Calu3 (cell line): ENCODE measurements at places on chromosomes 3 and 15. TPM values are rescaled to one million over a fixed set of nuclear protein-coding genes. Genes with fewer than 3 reads are reported as not detected.

DNA sequence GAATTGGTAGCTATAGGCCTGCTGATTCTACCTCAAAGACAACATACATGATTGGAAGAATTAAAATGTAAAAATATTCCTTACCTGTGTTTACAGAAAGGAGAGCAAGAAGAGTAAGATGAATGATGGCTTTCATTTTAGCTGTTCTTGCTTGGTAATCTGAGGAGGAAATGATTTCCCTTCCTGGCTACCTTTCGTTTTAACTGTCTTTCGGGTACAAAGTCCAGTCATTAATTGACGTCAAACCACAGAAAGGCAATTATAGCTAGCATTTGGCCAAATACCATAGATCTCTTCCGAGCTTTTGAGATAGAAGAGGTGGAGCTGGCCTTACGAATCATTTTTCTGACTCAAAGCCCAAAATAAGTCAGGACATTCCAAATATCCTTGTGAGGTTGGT lies at the start of gene MUC13:
Gene MUC13, minus strand, starts transcription at position 175 of the 400 bp plus-strand sequence. Its CDS starts 39 bp downstream, at position 136.
- peak within 1 kb of the TSS; percentile 28 for H3K27ac ChIP-seq
- peaks cover 40% of the 10 kb centered on the region for H3K4me1 ChIP-seq
- H3K4me3 ChIP-seq, result peak within 1 kb of the TSS; percentile 15
- no peaks in the 10 kb centered on the region for H3K27me3 ChIP-seq

- no peak overlapping the region for H3K27ac ChIP-seq
- no peaks in the 10 kb centered on the region for H3K4me1 ChIP-seq
- no peak for DNase-seq
- H3K4me3 ChIP-seq, result no peak overlapping the region
Measured at GRCh38 chr3:47743855-47744254, 37.8 kb downstream of the SMARCC1 start.

- H3K4me1 ChIP-seq, result no peaks in the 10 kb centered on the region
- no peak overlapping the region for H3K4me3 ChIP-seq
- no peak for DNase-seq
- no peaks in the 10 kb centered on the region for H3K27me3 ChIP-seq
- no peak overlapping the region for H3K27ac ChIP-seq
Measured at GRCh38 chr15:44780608-44781007, 44.3 kb downstream of the TRIM69 start.

- H3K36me3 ChIP-seq, result peaks cover 40% of the 10 kb centered on the region
- peak overlapping the region; percentile 93 for H3K27ac ChIP-seq
- peak overlapping the region; percentile 82 for H3K4me3 ChIP-seq
- H3K4me1 ChIP-seq, result peaks cover 46% of the 10 kb centered on the region
- DNase-seq, result peak; percentile 11
Measured at GRCh38 chr3:69085168-69085832, 563 bp downstream of the ARL6IP5 start.

GRCh38 chr3:43727930-43728329 lies 37.2 kb downstream of the ABHD5 start:
- H3K27me3 ChIP-seq, result no peaks in the 10 kb centered on the region
- peaks cover 3% of the 10 kb centered on the region for H3K4me1 ChIP-seq
- no peak overlapping the region for H3K27ac ChIP-seq
- H3K36me3 ChIP-seq, result no peaks in the 10 kb centered on the region
- DNase-seq, result no peak

GRCh38 chr15:90711842-90712241 lies 5.3 kb upstream of the BLM start:
- H3K4me3 ChIP-seq, result no peak overlapping the region
- H3K4me1 ChIP-seq, result peaks cover 6% of the 10 kb centered on the region
- DNase-seq, result no peak
- no peaks in the 10 kb centered on the region for H3K27me3 ChIP-seq
- no peak overlapping the region for H3K27ac ChIP-seq
- peaks cover 11% of the 10 kb centered on the region for H3K36me3 ChIP-seq

GRCh38 chr15:74368121-74368520 lies 675 bp upstream of the CYP11A1 start:
- no peak overlapping the region for H3K4me3 ChIP-seq
- H3K4me1 ChIP-seq, result peaks cover 10% of the 10 kb centered on the region
- H3K36me3 ChIP-seq, result no peaks in the 10 kb centered on the region
- DNase-seq, result no peak
- no peak overlapping the region for H3K27ac ChIP-seq

GRCh38 chr3:139523718-139524117 lies 15.8 kb downstream of the RBP1 start:
- no peaks in the 10 kb centered on the region for H3K27me3 ChIP-seq
- DNase-seq, result no peak
- H3K4me3 ChIP-seq, result no peak overlapping the region
- H3K27ac ChIP-seq, result no peak overlapping the region
- peaks cover 7% of the 10 kb centered on the region for H3K4me1 ChIP-seq
- no peaks in the 10 kb centered on the region for H3K36me3 ChIP-seq

- peaks cover 58% of the 10 kb centered on the region for H3K27me3 ChIP-seq
- no peak overlapping the region for H3K27ac ChIP-seq
- no peak for DNase-seq
- H3K4me3 ChIP-seq, result no peak overlapping the region
- no peaks in the 10 kb centered on the region for H3K4me1 ChIP-seq
Measured at GRCh38 chr3:127073941-127074820, 91.3 kb downstream of the PLXNA1 start.

GRCh38 chr3:73653877-73654276 lies 29.1 kb upstream of the PDZRN3 start:
- H3K4me1 ChIP-seq, result no peaks in the 10 kb centered on the region
- H3K4me3 ChIP-seq, result no peak overlapping the region
- no peak for DNase-seq
- H3K27ac ChIP-seq, result no peak overlapping the region
- no peaks in the 10 kb centered on the region for H3K27me3 ChIP-seq
- no peaks in the 10 kb centered on the region for H3K36me3 ChIP-seq

GRCh38 chr3:28915741-28916500 lies 364.9 kb upstream of the RBMS3 start:
- H3K36me3 ChIP-seq, result no peaks in the 10 kb centered on the region
- H3K4me1 ChIP-seq, result no peaks in the 10 kb centered on the region
- peak; percentile 29 for DNase-seq
- H3K27ac ChIP-seq, result no peak overlapping the region

DNA sequence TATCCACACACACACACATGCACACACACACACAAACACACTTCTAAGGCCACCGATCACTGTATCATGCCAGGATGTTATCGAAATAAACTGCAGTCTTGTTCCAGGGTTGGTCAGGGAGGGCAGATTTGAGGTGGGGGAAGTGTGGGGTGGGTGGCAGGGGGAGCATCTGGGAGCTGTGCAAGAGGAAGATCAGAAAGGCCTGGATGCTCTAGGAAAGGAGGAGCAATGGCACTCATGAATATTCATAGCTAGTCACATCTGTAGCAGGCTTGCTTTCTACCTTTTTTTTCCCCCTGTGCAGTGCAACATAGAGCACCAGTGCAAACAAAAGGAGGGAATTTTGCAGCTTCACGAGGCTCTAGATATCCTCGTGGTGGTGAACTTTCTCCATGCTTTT lies 84.9 kb downstream of the MEIS2 start:
- H3K27ac ChIP-seq, result no peak overlapping the region
- peaks cover 15% of the 10 kb centered on the region for H3K4me1 ChIP-seq
- no peaks in the 10 kb centered on the region for H3K27me3 ChIP-seq
- H3K36me3 ChIP-seq, result no peaks in the 10 kb centered on the region
- H3K4me3 ChIP-seq, result no peak overlapping the region

DNA sequence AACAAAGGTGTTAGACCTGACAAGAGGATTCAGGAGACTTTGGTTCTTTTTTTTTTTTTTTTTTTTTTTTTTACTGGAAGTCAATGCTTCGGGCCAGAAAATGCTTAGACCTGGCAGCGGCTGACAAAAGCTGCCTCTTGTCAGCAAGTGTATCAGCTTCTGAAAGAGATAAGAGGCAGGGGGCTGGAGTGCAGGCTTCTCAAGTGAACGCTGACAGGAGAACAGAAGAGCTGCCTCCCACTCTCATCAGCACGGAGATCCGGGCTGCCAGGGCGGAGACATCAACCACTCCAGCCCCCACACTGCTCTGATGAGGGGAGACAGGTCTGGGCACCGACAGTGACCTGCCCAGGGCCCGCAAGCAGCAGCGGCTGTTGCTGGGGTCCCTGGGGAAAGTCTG lies 9.4 kb upstream of the SCN5A start:
- H3K27me3 ChIP-seq, result peaks cover 67% of the 10 kb centered on the region
- H3K4me1 ChIP-seq, result no peaks in the 10 kb centered on the region
- H3K4me3 ChIP-seq, result no peak overlapping the region
- no peak for DNase-seq
- no peaks in the 10 kb centered on the region for H3K36me3 ChIP-seq
- no peak overlapping the region for H3K27ac ChIP-seq

- H3K27me3 ChIP-seq, result no peaks in the 10 kb centered on the region
- H3K27ac ChIP-seq, result no peak overlapping the region
- H3K4me1 ChIP-seq, result peaks cover 76% of the 10 kb centered on the region
- no peak overlapping the region for H3K4me3 ChIP-seq
- peaks cover 8% of the 10 kb centered on the region for H3K36me3 ChIP-seq
Measured at GRCh38 chr3:111737706-111738086, 121.4 kb upstream of the PHLDB2 start.

GRCh38 chr15:66647358-66647757 lies 54.7 kb upstream of the SMAD6 start:
- H3K36me3 ChIP-seq, result no peaks in the 10 kb centered on the region
- H3K27ac ChIP-seq, result no peak overlapping the region
- peaks cover 9% of the 10 kb centered on the region for H3K4me1 ChIP-seq
- no peak for DNase-seq
- no peaks in the 10 kb centered on the region for H3K27me3 ChIP-seq
- no peak overlapping the region for H3K4me3 ChIP-seq

DNA sequence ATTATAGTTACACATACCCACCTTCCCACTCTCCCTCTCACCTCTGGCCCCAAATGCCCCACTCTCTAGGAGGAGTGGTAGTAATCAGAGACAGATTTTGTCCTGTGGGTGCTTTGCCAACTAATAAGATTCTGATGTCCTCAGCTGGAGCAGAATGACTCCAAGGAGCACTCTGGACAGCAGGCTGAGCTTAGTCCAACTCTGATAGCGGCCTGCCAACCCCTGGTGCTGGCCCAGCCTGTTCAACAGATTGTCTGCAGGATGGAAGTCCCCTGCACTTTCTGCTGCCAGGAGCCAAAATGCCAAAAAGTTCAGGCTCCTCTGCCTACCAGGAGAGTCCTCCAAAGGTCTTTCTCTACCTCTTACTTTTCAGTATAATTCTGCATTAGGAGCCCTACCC lies 160.5 kb upstream of the UMPS start:
- no peak overlapping the region for H3K4me3 ChIP-seq
- peaks cover 8% of the 10 kb centered on the region for H3K4me1 ChIP-seq
- no peaks in the 10 kb centered on the region for H3K36me3 ChIP-seq
- no peak for DNase-seq

- peaks cover 20% of the 10 kb centered on the region for H3K4me1 ChIP-seq
- H3K4me3 ChIP-seq, result no peak overlapping the region
- DNase-seq, result no peak
- H3K36me3 ChIP-seq, result peaks cover 6% of the 10 kb centered on the region
- no peaks in the 10 kb centered on the region for H3K27me3 ChIP-seq
Measured at GRCh38 chr15:85356276-85356675, 24.1 kb upstream of the AKAP13 start.

- peaks cover 3% of the 10 kb centered on the region for H3K36me3 ChIP-seq
- H3K4me3 ChIP-seq, result no peak overlapping the region
- H3K27me3 ChIP-seq, result no peaks in the 10 kb centered on the region
- H3K27ac ChIP-seq, result no peak overlapping the region
- peaks cover 44% of the 10 kb centered on the region for H3K4me1 ChIP-seq
Measured at GRCh38 chr3:188230962-188231361, 77.0 kb downstream of the LPP start.

The SATB1 gene
- total RNA-seq, result 16.6 and 16.8 TPM in 2 replicates

The GUCA1C gene
- total RNA-seq, result not detected in 2 replicates

The SLC6A1 gene
- not detected in 2 replicates for total RNA-seq

The RAMAC gene
- total RNA-seq, result 31.5 and 34.5 TPM in 2 replicates
